ENCODE measurements at places on chromosomes 6 and 20.

GRCh38 chr20:10853176-10853575 lies 179.4 kb upstream of the JAG1 start:
- DNase-seq, result no peak

DNA sequence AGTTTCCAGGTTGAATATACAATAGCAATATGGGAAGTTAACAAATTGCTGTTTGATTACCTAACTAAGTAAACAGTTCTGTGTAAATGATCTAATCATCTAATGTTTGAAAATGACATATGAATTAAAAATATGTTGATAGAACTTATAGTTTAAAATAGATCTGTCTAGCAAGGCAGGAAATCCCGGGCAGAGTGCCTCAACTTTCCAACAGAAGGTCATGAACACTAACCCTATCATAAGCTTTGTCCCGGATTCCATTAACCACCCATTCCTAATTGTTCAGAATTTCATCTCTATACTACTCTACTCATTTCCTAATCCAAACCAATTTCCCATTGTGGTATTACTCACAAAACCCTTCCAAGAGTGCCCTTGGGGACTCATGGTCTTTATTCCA lies 10.2 kb downstream of the TAAR1 start:
- no peak for DNase-seq

DNA sequence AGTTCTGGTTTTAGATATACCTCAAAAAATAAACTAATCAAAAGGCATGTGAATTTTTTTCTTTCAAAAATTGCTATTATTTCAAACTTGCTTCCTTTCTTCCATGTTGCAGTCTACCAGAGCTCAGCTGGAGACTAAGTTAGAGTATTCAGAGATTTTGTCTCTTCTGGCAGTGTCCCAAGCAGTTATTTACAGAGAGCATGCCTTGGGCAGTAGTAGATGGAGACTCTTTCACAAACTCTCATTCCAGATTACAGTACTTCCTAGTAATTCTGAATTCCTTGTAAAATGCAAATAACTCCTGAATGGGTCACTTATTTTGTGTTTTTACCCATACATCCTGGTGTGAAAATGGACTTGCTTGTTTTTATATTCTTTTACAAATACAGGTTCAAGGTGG lies 703.4 kb downstream of the EPHA7 start:
- no peak for DNase-seq

DNA sequence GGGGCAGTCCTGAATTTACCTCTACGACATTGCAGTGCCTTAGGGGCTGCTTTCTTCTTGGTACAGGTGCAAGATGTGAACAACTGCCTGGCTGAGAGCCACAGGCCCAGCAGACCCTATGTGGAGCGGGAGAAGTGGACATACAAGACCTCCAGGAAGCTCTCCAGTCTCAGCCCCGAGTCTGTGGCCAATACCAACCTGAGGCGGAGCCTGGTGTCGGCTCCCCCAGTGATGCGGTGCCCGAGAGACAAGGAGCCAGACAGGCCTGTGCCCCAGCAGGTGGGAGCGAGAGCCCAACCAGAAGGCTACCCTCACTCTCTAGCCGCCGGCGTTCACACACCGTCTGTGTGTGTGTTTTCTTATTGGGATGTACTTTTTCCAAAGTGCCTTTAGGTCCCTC lies 59.6 kb downstream of the EFCAB8 start:
- DNase-seq, result no peak

GRCh38 chr6:7680393-7681075 lies 45.4 kb upstream of the BMP6 start:
- no peak for DNase-seq

DNA sequence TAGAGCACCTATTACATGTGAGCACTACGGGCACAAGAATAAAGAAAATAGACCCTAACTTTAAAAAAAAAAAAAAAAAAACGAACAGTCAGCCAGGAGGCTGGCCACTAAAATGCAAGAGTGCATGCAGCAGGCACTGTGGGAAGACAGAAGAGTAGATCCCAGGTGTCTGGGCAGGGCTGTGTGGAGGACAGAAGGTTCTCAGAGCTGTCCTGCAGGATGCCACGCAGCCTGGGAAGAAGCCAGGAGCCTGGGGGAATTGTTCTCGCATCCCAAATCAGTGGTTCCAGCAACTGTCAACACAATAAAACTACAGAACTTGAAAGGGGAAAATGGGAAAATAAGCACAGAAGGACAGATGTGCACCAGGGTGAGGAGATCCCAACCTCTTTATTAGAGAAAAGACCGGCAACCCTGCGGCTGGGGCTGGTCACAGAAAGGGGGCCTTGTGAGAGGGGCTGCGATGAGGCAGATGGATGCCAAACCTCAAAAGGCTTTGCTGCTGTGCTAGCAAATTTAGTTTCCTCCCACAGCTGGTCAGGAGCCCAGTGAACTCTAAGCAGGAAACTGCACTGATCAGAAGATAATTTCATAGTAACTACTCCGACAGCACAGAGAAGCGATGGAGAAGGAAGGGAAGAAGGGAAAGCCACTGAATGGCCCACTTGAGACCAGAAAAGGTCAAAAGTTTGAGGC lies 30.9 kb downstream of the MAP3K5 start:
- no peak for DNase-seq

DNA sequence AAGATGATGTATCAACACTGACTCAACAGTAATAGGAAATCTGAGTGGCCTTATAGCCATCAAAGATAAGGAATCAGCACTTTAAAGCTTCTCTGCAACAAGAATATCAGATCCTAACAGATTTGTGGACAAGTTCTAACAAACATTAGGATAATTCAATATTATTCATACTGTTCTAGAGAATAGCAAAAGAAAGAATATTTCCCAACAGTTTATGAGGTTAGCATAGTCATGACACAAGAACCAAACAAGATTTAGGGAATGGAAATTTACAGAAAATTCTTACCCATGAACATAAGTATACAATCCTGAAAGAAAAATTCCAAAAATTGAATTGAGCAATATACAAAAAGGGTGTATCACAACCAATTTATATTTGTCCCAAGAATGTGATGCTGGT lies 64.3 kb upstream of the BTBD3 start:
- DNase-seq, result no peak

DNA sequence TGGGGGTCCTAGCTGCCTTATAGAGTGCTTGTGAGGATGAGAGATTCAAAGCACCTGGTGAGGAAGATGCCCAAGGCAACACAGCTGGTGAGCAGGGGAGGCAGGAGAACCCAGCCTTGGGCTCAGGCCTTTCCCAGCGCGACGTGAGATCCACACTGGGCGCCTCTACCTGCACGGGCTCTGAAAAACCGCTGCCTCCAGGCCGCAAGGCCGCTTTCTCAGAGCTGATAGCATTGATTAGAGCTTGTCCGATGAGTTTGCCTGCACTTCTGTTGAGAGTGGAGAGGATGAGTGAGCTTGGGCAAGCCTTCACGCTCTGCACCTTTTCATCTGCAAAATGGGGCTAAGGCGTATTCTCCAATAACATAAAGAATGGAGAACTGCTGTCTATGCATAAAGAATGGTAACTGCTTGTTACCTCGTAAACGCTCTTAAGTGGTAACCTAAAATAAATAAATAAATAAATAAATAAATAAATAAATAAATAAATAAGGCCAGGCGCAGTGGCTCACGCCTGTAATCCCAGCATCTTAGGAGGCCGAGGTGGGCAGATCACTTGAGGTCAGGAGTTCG lies 916 bp downstream of the PABPC1L start:
- DNase-seq, result no peak

GRCh38 chr20:57811374-57812020 lies 101.7 kb upstream of the PMEPA1 start:
- peak; percentile 36 for DNase-seq

DNA sequence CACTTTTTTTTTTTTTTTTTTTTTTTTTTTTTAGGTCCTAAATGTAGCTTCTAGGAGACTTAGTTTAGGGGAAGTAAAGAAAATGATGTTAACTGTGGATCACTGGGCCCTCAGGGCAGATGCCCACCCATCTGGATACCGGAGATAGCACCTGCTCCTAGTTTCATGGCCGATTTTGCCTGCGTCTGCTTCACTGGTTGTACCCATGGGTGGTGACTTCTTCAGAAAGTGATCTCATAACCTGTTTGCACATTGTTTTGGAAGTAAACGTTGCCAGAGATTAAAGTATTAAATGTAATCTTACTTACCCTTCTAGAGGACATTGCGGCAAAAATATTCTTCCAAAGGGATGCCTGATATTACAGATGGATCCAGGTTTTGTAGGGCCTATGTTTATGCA lies 79.8 kb upstream of the SGK1 start:
- no peak for DNase-seq

- no peak for DNase-seq
These were observed 14.5 kb downstream of the NUDT3 start for GRCh38 chr6:34377984-34378383.

DNA sequence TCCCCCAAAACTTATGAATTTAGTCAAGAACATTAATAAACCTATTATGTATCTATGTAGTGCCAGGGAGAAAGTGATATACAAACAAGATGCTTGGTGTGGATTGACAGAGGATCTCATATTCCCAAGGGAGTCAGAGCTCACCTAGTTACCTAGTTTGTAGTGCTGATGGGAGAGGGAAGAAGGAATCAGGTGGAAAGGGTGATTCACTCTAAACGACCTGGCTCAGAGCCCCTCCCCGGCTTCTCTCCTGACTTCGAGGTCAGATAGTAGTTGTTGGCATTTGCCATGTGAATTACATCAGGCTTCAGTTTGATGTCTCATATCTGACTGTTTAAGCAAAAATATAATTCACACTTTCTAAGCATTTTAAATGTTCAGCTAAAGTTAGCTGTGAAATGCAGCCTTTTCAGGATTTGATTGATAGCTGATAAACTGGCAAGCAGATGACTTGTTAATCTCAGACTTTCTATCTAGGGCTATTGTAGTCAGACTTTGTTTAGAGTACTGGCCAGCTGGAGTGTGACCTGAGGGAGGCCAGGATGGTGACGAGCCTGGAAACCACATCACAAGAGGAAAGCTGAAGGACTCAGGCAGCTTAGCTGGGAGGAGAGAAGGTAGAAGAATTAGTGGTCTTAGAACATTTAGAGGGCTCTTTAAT lies 123.7 kb downstream of the AKAP7 start:
- peak; percentile 18 for DNase-seq

- no peak for DNase-seq
These were observed 821.3 kb downstream of the TFAP2A start for GRCh38 chr6:9593554-9593953.

DNA sequence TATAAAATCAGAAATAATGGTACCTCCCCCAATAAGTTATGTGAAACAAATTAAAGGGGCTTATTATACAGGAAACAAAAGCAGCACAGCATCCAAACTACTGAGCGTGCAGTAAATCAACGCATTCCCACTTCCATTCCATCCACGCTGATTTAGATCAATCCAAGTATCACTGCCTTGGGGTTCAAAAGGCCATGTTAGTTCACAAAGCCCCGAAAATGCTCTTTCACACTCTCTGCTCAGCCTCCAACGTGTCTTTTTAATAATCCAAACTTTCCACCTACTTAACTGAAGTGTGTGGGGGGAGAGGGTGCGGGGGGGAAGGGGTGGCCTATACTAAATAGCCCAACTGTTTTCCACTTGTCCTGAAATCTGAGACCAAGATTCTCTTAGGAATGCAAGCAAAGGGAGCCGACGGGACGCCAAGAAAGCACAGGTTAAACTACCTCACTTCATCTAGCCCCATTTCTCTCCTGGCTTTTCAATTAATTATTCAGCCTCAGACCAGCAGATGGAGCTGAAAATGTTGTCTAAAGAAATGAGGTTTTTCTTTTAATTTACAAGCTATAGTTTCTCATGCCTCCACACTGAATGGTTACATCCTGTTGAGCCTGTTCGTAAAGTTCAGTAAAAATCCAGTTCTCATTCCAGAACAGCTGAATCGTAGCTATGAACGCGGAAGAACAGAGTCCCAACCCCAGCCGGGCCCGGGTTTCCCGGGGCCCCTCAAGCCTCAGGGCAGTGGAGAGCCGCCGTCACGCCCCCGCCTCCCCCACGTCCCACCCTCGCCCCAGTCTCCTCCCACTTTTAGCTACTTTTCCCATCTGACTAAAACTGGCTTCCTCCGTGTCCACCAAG lies 1.0 kb upstream of the NXT1 start:
- DNase-seq, result peak; percentile 26

DNA sequence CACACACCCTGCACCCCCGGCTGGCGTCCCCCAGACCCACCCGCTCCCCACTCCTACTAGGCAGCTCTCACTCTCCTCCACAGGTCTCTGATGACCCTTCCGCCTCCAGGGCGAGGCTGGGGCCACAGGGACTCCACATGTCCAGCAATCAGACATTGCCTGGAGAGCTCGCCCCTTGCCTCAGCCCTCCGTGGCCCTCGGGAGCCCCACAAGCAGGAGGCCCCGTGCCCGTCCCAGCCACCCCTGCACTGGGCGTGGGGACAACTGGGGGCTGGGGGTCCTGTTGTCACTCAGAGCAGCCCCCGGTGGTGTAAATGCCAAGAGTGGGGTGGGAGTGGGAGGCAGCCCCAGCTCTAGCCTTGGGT lies 1.5 kb downstream of the COL20A1 start:
- DNase-seq, result no peak

DNA sequence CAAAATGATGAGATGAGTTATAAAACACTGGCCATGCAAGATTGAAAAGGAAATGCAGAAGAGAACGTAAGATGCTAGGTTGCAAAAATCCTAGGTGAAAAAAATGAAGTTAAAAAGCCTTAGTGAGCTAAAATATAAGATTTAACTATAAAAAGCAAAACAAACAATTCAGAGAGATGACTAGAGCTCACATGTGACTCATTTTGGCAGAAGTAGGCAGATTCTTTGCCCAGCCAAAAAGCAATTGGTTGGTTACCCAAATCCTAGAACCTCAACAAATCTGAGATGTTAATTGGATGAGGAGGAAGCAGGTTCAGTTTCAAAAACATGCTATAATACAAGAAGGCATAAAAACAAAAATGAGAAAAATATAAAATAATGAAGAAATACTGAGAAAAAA lies 249.1 kb downstream of the OGFRL1 start:
- DNase-seq, result no peak

- DNase-seq, result no peak
These were observed 127.5 kb upstream of the CCDC28A start for GRCh38 chr6:138645976-138646640.
